ENCODE measurements at places on chromosomes 13 and 19.

DNA sequence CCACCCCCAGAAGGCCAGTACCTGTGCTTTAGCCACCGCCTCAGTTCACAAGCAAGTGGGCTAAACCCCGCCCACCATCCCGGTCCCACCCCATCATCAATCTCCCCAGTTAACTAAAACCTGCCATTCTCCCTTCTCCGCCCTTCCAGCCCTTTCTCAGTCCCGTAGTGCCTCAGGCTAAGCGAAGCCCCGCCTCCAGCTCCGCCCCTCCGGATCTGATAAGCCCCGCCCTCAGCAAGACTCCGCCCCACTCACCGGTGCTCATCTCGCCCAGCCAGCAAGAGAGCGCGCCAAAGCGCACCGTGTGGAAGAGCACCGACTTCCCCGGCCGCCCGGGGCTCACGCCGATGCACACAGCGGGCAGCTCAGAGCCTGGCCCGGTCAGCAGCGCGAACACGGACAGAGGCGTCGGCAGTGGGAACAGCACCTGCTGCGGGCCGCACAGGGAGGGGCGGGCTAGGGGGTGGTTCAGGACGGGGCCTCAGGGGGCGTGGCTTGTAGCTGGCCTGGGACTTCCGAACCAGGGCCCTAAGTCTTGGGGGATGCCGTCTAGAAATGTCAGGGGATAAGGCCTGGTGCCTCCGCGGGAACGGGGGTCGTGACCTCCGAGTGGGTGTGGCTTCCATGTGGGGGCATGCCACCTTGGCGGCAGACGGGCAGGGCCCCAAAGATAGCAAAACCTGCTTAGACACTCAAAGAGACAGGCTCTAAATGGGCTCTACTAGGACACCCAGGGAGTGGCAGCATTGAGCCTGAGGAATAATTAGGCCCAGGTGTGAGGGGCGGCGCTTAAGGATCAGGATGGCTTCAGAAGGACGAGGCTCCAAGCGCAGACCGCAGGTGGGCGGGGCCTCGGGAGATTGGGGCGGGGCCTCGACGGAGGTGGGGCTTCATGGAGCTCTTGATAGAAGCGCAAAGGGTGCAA, 21.4 kb downstream of the MAP4K1 start:
- DNase-seq = no peak

DNA sequence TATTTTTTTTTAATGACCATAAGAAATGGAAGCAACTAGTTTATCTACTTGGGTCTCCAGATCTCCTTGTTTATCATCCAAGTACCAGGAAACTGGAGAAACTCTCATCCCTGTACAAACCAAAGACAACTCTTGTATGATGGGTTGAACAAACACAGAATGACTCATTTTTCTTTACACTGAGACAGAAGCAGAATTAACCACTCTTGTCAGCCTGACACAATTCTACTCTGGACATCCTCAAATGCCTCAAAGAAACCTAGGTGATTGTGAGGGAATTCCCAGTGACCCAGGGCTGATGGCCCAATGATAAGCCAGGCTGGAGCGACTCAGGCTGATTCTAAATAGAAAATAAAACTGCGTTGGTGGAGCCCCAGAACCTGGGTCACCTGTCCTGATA, 151.5 kb downstream of the ZNF737 start:
- no peak for DNase-seq

GRCh38 chr19:51735759-51736449, 12.1 kb upstream of the HAS1 start:
- peak; percentile 98 for DNase-seq

GRCh38 chr13:74306496-74306895, 172.3 kb upstream of the KLF12 start:
- peak; percentile 52 for DNase-seq

DNA sequence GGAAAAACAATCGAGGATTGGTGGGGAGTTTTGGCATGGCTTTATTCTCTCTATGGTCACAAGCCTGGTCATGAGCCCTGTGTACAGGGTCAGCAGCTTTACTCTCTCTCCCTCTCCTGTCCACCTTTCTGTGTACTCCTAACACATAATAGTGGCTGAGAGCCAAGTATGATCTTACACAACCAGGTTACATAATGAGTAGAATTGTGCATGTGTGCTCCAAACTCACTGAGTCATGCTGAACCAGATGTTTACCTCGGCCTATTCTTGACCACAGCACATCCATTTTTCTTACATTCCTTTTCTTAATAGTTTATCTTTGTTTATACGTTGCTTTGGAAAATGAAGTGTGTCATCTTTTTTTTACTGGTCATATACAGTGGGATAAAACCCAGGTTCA, 53.1 kb downstream of the ZNF254 start:
- peak; percentile 84 for DNase-seq

- no peak for DNase-seq
These were observed 385.9 kb upstream of the SLITRK6 start for GRCh38 chr13:86185107-86185506.

DNA sequence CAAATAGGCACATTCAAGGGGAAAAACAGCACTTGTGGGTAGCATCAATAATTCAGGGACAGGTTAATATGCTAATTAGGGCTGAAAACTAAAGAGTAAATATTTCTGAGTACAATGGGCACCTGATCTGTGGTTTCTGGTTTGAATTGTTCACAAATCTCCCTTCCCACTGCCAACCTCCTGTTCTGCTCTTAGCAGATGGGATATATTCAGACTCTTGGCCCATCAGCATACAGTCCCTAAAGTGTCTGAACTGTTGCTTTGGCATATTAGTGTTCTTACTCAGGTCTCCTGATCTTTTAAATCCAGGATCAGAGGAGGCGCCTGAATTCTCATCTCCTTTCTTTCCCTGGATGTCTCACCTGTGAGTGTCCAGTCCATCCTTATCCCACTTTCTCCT, 8.2 kb upstream of the LRCH1 start:
- DNase-seq = no peak

DNA sequence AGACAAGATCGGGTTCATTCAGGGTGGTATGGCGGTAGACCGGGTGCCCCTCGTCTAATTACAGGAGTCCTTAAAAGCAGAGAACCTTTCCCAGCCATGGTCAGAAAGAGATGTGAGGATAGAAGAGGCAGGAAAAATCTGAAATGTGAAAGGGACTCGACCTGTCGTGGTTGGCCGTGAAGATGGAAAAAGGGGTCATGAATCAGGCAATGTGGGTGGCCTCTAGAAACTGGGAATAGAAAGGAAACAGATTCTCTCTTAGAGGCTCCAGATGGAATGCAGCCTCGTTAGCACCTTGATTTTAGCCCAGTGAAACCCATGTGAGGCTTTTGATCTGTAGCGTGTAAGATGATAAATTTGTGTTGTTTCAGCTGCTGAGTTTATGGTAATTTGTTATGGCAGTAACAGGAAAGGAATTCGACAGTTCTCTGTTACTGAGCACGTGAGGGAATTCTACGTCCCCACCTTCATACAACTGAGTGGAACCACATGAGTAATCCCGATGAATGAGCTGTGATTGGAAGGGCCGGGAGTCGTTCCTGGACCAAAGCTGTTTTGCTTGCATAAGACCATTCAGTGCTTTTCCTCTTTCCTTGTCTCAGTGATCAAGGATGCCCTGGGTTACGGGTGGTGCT, 11.0 kb upstream of the CA11 start:
- DNase-seq = peak; percentile 96

DNA sequence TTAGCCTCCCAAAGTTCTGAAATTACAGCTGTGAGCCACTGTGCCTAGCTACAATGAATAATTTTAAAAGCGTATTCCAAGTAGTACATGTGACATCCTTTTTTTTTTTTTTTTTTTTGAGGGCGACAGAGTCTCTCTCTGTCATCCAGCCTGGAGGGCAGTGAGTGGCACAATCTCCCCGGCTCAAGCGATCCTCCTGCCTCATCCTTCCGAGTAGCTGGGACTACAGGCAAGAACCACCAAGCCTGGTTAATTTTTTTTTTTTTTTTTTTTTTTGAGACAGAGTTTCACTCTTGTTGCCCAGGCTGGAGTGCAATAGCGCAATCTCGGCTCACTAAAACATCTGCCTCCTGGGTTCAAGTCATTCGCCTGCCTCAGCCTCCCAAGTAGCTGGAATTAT, 3.8 kb upstream of the PRR12 start:
- no peak for DNase-seq

GRCh38 chr19:19776206-19777008, 43.5 kb upstream of the ZNF14 start:
- peak; percentile 98 for DNase-seq

DNA sequence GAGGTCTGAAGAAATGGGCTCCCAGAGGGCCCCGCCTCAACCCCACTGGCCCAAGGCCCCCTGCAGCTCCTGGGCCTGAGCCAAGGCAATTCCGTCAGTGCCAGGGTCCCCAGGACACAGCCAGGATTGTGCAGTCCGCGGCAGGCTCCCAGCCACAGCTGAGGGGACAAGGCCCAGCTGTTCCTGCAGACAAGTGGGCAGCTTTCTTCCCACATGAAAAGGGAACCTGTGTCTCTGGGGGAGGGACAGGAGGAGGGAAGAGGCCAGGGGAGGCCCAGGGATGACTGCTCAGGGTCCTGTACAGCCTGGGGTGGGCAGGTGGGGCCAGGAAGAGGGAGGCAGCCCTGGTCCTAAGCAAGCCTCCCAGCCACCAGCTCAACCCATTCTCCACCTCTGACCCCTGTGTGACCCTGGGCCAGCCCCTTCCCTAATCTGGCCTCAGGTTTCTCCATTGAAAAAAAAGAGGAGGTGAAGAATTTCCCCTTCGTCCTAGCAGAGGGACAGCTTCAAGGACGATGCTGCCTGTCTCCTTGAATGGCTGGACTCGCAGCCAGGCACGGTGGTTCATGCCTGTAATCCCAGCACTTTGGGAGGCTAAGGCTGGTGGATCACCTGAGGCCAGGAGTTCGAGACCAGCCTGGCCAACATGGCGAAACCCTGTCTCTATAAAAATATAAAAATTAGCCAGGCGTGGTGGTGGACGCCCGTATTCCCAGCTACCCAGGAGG, 20.5 kb upstream of the VSTM2B start:
- DNase-seq = no peak

DNA sequence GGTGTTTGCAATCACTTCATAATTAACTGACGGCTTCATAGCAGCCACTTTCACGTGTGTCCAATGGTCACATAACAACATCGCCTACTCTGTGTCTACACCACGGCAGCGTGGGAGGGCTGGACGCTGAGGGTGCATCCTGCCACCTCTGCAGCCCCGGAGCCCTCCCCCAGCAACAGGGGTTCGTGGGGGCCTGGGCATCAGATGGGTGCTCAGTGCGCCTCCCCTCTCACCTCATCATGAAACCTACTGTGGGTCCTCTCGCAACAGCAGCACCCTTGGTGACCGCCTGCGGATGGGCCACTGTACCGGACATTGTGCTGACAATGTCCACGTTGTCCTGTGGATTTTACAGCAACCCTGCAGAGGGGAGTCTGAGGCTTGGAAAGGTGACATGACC, 193.5 kb downstream of the UQCRFS1 start:
- DNase-seq = no peak

DNA sequence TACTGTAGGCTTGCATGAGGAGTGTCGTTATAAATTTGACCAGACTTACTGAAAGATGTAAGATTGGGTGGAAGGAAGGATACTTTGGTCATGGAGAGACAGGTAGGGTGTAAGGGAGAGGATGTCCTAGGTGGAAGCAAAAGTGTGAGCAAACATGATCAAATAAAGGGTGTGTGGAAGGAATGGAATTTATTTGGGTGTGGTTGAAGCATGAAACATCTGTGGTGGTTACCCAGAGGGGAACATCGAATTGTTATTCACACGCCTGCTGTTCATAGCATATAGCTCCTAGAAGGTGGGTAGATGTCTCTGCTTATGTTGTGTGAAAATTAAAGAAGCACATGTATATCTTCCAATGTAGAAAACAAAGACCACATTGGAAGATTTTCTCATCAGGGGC, 157.7 kb downstream of the ATP8A2 start:
- no peak for DNase-seq
